Subcutaneous preadipocyte (primary cell): ENCODE measurements at places on chromosomes 5 and 9. TPM values are rescaled to one million over a fixed set of nuclear protein-coding genes. Genes with fewer than 3 reads are reported as not detected.

Gene FAM78A
- total RNA-seq = 0.59 and 0.73 TPM in 2 replicates

Gene SMIM33
- not detected in 2 replicates for total RNA-seq

Gene LRRC26
- not detected in 2 replicates for total RNA-seq

Gene ANKRD31
- total RNA-seq = under 0.01 and 0.20 TPM in 2 replicates

Gene LCN9
- not detected in 2 replicates for total RNA-seq

Gene IFNA21
- total RNA-seq = not detected in 2 replicates

Gene CLTA
- total RNA-seq = 205 and 231 TPM in 2 replicates

Gene SLC46A2
- total RNA-seq = not detected in 2 replicates

Gene GRIA1
- total RNA-seq = under 0.01 TPM in 1 of 2 replicates, not detected in the other

Gene NPR3
- 10.8 and 21.3 TPM in 2 replicates for total RNA-seq

Gene PDE6A
- not detected in 2 replicates for total RNA-seq

Gene IL13
- under 0.01 TPM in 1 of 2 replicates, not detected in the other for total RNA-seq

Gene ACOT12
- total RNA-seq = not detected in 2 replicates

Gene SPACA9
- total RNA-seq = 2.3 and 3.3 TPM in 2 replicates

Gene LECT2
- not detected in 2 replicates for total RNA-seq
